ENCODE measurements at places on chromosomes 3 and 15.
A peak's percentile ranks its signal among the peaks of the same experiment; 100 is the strongest.

DNA sequence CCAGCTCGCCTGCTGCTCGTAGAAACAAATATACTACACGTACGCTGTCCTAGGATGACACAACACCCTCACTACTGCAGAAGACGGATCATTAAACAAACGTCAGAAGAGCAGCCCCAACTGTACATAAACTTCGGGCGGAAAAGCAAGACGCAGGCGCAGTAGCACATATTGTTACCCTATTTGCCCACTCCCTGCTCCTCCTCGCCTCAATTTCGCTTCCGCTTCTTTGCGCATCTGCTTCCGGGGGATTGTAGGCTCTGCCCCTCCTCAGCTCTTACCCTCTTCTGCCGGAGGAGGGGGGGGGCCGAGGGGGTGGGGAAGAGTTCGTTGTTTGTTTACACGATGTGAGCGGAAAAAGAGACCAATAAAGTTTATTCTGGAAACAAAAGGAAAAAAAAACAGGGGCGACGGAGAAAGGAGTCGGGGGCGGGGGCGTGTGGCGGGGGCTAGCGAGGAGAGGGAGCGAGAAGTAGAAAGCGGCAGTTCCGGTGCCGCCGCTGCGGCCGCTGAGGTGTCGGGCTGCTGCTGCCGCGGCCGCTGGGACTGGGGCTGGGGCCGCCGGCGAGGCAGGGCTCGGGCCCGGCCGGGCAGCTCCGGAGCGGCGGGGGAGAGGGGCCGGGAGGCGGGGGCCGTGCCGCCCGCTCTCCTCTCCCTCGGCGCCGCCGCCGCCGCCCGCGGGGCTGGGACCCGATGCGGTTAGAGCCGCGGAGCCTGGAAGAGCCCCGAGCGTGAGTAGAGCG, at the start of gene PIK3CA:
Gene PIK3CA (plus strand): TSS at position 485 of the 743 bp plus-strand sequence. CDS start 50,469 bp downstream, outside the sequence.
- DNase-seq: peak; percentile 78

- no peak for DNase-seq
Observed at GRCh38 chr3:111465081-111465670, 76.8 kb upstream of the CD96 start.

DNA sequence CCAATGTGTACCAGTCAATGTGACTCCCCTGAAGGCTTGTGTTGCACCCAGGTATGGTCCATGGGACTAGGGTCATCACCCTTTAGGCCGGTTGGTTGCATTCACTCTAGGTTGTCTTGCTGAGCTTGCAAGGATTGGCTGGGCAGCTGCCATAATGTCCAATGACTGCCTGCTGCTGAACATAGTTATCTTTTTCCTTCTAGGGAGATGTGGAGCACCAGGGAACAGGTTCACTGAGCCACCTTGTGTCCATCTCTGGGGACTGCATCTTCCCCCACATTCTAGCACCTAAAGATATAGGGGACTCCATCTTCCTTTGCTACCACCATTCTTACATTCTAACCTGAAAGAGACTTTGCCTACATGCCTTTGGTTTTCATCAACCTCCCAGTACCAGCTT, 580.4 kb upstream of the TBL1XR1 start:
- no peak for DNase-seq

DNA sequence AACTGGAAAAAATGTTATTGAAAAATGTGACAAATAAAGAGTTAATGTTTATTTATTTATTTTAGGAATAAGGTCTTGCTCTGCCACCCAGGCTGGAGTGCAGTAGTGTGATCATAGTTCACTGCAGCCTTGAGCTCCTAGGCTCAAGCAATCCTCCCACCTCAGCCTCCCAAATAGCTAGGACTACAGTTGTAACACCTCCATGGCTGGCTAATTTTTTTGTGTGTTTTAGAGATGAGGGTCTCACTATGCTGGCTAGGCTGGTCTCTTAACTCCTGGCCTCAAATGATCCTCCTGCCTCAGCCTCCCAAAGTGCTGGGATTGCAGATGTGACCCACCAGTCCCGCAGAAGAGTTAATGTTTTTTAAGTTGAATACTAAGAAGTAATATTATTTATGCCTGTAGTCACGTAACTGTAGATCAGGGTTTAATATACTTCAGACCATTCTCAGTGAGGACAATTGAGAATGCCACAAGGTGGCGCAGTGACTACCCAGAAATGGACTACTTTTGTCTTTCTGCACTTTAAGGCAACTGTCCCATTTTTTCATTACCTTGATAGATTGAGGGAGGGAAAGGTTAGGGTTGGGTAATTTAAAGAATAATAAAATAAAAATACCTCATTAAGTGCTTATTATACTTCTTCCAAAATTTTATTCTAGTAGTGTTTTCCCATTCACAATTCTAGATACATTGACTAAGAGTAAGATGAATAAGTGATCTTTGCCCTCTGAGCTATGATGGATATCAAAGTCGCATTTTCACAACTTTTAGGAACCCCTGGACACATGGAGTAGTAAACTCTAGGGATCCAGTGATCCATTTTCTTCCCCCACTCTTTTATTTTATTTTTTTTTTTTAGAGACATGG, 6.0 kb downstream of the MUC13 start:
- DNase-seq: peak; percentile 21

DNA sequence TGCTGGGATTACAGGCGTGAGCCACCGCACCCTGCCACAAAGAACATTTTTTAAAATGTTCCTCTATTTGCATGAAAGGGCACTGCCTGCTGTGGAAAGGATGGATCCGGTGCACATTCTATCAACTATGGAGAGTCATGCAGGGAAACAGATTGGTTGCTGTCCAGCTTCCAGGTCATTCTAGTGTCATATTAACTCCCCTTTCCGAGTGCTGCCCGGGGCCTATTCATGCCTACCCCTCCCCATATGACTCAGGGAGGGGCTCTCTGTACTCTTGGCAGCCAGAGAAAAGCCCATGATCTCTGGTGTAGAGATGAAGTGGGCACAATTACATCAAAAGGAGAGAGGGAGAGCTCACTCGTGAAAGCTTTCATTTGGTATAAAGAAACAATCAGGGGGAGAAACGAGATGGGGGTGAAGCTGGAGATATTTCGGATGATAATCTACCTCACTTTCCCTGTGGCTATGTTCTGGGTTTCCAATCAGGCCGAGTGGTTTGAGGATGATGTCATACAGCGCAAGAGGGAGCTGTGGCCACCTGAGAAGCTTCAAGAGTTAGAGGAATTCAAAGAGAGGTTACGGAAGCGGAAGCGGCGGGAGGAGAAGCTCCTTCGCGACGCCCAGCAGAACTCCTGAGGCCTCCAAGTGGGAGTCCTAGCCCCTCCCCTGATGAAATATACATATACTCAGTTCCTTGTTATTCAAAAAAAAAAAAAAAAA, 16.1 kb upstream of the AHSG start:
- DNase-seq: no peak

DNA sequence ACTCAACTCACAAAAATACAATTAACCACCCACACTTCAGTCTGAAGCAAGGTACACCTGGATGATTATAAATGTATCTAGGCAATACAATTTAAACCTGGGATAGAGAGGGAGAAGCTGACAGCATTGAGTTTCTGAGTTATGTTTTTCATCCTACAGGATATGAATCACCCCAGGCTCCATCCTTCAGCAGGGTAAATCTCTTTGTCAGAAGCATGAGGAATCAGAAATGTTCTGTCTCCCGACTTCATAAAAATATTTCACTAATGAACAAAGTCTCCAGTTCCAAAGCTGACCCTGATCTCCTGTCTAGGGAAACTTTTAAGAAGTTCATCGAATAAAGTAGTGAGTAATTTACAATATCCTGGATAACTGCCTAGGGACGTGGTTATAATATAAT, 25.5 kb upstream of the FRMD4B start:
- DNase-seq: no peak

GRCh38 chr3:48518638-48519276, 14.8 kb upstream of the SHISA5 start:
- DNase-seq: no peak

- DNase-seq: no peak
Observed at GRCh38 chr15:66999046-66999968, 66.1 kb upstream of the SMAD3 start.

DNA sequence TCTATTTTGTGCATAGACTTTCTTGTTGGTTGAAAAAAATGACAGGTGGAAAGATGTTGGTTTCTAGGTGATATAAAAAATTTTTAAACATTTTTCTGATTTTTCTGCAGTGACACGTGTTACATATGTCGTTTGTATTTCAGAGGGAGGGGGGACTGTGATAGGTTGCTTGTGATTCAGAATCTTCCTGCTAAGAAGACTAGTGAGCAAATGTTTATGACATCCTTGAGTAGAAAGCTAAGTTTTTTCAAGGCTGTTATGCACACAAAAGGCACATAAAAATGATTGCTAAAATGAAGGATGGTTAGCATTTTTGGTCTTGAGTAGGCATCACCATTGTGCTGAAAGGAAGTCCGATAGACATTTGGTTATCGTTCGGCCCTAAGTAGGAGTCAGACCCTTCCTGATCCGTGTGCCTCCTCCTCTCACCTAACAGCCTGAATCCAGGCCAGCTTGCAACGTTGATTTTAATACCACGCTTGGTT, 1.5 kb downstream of the ZNF639 start:
- DNase-seq: no peak

GRCh38 chr15:63156086-63156710, 1.1 kb downstream of the RPS27L start:
- no peak for DNase-seq

- no peak for DNase-seq
Observed at GRCh38 chr3:173395073-173395411, 2.5 kb upstream of the NLGN1 start.

DNA sequence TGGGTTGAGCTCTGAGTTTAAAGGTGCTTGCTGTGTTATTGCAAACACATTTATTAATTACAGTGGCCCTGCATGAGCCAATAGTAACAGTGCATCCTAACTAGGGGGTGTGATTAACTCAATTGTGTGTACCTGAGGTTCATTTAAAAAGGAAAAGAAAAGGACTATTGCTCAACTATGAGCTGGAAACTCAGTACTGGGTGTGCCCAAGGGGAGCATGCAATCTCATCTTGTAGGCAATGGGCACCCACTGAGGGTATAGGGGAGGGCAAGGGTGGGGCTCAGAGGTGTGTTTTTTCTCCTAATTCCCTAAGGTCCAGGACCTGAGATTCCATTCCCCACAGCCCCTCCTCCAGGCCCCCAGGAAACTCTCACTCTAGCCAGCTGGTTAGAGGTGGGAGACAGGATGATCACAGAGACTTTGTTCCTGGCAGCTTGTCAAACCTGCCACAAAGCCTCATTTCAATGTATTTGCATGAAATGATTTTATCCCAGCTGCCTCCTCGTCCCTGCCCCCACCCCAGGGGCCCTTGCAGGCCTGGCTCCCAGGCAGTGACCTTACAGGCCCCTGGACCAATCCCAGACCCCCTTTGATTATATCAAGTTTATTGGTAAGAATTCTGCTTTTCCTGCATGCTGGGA, 220.7 kb downstream of the TBC1D2B start:
- no peak for DNase-seq

DNA sequence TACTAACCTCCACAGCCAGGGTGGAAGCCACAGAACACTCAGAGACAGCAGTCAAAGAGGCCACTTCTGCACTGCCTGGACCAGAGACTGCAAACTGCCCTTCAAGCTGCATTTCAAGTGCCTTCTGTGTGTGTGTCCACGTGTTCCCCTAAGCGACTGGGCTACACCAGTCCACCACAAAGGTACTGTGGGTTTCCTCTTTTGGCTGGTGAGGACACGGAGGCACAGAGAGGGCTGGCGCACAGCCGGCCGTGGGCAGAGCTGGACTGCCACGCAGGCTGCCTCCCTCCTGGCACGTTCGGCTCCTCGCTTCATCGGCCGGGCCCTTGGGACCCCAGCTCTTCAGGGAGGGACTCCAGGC, 60.9 kb downstream of the MGLL start:
- no peak for DNase-seq

- DNase-seq: no peak
Observed at GRCh38 chr15:85034276-85034675, 52.6 kb downstream of the PDE8A start.

GRCh38 chr3:182118066-182118465, 406.3 kb downstream of the SOX2 start:
- no peak for DNase-seq

DNA sequence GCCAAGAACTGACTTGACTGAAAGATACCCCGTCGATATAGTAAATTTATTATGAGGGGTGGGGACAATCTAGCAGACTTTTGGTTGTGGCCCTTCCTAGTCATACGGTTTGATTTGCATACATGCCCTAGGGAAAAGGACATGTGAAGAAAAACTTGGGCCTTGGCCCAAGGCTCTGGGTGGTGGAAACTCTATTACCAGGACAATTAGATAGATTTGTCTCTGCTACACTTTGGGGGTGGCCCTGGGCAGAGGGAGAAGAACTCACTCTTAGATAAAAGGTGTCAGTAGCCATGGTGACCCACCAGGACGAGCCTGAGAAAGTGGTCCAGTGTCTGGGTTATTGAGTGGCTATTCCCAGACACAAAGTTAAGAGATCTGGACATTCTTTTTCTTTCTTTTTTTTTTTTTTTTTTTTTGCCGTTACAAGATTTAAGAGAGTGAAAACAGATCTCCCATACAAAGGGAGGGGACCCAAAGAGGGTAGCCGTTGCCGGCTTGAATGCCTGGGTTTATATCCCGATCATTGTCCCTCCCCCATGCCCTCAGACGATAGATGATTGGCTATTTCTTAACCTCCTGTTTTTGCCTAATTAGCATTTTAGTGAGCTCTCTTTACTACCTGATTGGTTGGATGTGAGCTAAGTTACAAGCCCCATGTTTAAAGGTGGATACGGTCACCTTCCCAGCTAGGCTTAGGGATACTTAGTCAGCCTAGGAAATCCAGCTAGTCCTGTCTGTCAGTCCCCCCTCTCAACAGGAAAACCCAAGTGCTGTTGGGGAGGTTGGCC, 96.4 kb upstream of the SMAD3 start:
- DNase-seq: no peak

DNA sequence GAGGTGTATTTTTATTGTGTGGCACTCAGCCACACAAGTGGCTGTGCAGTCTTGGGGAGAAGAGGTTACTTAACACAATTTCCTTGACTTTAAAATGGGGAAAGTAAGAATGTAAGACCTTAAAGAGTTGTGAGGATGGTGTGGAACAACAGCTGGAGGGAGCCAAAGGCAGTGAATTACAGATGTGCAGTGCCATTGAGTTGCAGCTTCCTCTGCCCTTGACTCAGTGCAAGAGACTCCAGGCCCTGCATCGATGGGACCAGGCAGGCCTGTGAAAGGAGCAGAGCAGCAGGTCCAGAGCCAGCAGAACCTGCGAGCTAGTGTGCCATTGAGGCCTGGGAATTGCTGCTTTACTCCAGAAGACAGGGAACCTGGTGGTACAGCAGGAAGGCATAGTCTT, 27.2 kb downstream of the EEFSEC start:
- DNase-seq: no peak

GRCh38 chr3:188854772-188855149, 317.0 kb upstream of the TPRG1 start:
- no peak for DNase-seq
